ENCODE measurements at places on chromosomes 5 and 9.

DNA sequence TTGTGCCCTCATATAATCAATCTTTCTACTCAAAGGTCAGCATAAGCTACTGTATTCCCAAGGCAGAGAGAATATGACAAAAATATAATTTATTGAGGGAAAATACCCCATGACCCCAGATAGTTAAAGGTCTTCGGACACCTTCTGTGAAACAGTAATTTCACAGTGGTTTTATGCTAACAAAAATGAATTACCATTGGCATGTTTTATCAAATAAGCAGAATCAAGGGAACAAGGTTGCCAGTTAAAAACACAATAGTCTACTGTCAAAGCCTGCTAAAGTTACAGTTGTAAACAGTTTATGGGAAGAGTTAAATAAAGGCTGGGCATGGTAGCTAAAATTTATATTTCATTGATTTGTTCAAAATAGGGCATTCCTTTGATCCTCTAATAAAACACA, 154.3 kb downstream of the GIN1 start:
- no peak for DNase-seq

- DNase-seq = no peak
These were observed 36.2 kb upstream of the ANKRD55 start for GRCh38 chr5:56269216-56269927.

GRCh38 chr9:4108754-4109465, 191.0 kb downstream of the GLIS3 start:
- DNase-seq = no peak

GRCh38 chr5:17077440-17078233, 139.8 kb upstream of the BASP1 start:
- no peak for DNase-seq

- no peak for DNase-seq
These were observed 27.8 kb upstream of the ARAP3 start for GRCh38 chr5:141709699-141710267.

DNA sequence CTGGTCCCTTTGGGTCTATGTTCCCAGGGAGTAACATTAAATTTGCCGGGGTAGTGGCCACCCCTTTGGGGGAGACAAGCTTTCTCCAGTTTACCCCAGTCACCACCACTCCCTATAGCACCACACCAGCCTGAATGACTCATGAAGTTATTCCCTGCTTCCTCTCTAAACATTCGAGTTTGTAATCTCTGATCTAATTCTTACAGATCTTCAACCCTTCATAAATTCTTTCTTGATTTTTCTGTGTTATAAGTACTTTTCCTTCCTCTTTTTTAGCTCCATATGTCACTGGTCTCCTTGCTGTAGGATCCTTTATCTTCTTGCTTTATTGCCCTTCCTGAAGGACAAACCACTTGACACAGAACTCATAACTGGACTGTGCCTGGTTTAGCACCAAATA, 55.6 kb downstream of the GNA14 start:
- no peak for DNase-seq

DNA sequence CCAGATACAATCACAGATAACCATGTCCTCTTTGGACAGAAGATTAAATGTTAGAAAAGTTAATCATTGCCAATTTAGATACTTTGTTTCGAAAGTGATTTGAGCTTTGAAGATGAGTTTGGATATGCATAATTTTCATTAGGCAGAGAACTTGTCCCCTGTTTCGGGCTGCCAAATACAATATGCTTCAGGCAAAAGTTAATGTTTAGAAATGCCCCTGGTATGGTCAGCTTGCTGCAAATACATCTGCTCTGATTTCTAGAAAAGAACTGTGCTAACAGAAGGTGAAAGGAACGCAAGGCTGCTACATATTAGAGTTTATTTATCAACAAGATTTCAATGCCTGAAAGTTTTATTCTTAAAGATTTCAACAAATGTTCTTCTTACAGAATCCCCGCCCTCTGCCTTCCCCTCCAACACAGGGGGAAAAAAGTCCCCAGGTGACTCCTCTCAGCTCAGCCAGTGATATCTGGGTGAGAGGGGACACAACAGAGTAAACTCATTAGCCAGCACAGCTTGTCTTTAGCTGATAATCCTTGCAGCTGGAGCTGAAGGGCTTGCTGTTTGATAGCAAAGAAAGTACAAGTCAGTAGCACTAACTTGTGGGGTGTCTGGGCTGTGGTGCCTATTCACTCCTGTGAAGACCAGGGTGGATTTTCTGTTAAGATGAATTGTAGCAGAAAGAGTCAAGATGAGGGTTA, 435.7 kb downstream of the DMAC1 start:
- no peak for DNase-seq
